ENCODE measurements at places on chromosomes 5 and 9.
A peak's percentile ranks its signal among the peaks of the same experiment; 100 is the strongest.

GRCh38 chr5:56164376-56164775 is 68.8 kb downstream of the ANKRD55 start:
- no peak for DNase-seq

DNA sequence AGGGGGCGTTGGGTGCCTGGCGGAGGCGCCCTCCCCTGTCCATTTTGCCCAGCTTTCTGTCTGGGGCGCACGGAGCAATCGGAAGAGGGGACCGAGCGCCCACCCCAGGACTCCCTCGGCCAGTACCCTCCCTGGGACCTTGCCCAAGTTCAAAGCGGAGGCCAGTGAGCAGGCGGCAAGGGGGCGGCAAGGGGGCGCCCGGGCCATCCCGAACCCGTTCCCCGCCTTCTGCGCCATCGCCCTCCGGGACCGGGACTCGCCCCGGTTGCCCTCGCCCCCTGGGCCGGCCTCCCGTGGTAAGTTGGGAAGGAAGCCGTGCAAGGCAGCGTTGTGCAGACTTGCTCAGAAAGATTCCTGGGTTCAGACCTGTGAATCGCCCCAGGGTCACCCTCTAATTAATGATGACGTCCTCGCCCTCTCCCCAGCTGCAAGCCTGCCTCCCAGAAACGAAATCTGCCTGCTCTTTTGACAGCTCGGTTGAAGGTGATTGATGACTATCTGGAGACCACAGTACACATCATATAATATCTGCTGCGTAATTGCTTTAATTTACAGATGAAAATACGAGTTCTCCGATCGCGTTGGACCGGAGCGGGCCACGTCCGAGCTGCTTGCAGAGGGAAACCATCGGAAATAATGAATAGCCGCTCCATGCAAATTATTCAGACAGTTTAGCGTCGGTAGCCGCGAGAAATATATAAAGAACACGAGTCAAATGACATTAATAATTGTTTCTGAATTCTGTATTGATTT is 1.4 kb upstream of the IRX4 start:
- DNase-seq = no peak

DNA sequence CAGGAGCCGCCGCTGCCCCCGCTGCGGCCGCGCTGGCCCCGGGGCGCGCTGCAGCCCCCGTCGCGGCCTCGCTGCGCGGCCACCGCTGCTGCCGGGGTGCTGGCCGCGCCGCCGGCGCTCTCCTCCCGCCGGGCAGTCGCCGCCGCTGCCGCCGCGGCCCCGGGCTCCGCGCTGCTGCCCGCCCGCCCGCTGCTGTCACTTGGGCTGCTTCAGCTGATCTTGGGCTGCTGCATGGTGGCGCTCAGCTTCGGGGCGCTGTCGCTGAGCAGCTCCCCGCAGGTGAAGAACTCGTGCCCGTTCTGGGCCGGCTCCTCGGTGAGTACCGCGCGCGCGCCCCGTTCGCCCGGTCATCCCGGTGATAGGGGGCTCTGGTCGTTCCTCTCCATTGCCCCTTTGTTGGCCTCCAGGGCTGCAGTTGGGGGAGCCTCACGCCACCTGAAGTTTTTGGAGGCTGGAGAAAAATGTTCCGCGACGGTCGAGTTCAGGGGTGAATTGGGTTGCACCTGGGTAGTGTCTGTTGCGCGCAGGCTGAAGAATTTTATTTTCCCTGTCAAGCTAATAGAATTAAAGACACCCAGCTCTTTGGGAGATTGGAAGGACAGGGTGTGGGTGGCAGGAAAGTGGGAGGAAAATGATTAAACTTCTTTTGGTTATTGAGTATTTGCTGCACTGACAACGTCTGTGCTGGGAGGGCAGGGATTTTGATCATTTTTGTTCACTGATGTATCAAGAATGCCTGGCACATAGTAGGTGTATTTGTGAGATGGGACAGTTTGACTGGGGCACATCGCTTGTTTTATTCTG is 596 bp downstream of the ENTREP1 start:
- no peak for DNase-seq

GRCh38 chr9:8857926-8858595 is 1058.5 kb upstream of the DMAC1 start:
- DNase-seq = no peak

- peak; percentile 32 for DNase-seq
These were observed 178.8 kb downstream of the SPOCK1 start for GRCh38 chr5:137320056-137321045.

- no peak for DNase-seq
These were observed 71.3 kb upstream of the OTULINL start for GRCh38 chr5:14510156-14510734.

GRCh38 chr5:56574778-56575177 is 240.6 kb upstream of the MAP3K1 start:
- DNase-seq = no peak

DNA sequence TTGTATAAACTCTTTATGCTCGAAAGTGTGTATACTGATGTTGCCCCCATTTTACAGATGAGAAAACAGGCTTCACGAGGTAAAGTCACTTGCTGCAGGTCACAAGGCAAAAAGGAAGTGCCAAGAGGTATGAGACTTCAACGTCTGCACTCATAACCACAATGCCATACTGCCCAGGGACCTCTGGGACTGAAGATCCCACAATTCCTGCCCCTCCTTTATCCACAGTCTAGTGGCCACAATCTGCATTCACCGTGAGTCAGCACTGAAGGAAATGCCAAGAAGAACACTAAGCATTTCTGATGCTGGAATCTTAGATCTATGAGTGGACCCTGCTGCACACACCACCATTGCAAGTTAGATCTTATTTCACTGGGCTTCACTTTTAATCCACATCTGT is 37.3 kb downstream of the MED27 start:
- DNase-seq = peak; percentile 94

DNA sequence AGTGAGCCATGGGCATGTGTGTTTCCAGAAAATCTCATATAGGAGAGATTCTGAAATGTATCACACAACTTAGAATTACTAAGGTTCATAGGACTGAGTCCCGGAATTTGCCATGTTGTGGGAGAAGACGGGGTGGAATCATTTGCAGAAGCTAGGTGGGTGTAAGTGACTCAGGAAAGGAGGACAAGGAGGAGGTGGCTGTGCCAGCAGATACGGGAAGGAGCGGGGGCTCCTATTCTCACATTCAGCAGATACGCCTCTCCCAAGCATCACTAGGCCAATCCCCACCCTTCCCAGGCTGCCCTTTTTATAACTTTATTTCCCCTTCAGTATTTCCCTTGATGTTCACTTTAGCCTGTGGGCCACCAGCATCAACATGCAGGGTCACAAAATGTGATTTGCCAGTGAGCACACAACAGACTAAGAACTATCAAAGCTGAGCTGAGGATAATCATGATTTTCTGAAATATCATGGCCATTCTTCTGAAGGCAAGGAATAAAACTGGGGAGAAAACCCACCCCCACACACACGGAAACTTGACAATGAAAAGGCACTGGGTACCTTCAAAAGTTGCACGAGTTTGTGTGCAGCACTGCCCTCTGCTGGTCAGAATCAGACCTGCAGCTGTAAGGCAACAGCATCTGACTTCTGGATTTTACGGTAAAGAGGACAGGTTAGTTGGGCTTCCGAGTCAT is 133.2 kb downstream of the MTX3 start:
- no peak for DNase-seq

DNA sequence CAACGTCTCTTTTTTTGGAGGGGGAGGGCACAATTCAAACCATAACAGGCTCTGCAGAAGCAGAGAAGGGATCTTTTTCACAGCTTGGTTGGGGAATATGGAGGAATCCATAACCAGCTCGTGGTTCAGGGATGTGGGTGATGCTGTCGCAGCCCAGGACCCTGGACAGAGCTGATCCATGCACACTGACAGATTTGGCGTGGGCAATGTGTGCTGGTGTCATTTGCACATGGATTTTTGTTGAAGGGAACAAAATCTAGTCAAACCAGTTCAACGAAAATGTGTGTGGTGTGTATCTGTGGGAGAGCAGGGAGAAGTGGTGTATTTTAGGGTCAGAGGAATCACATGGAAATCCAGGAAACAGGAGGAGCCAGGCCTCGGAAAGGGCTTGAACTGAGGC is 4.2 kb downstream of the DOCK2 start:
- DNase-seq = no peak

DNA sequence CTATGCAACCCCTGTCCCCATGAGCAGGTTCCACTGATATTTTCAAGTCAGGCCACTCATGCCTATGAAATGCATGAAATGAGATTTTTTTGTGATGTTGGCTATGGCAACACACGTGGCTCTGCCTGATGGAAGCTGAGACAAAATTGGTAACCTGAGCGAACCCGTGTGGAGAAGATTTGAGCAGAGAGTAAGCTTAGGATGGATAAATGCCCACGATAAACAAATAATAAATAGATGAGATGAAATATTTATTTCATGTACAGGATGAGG is 153.4 kb upstream of the IER5L start:
- DNase-seq = no peak

GRCh38 chr9:127423476-127423933 is 677 bp upstream of the ZNF79 start:
- no peak for DNase-seq

GRCh38 chr5:86880785-86881492 is 263.2 kb downstream of the COX7C start:
- DNase-seq = peak; percentile 46

GRCh38 chr5:173547579-173547978 is 68.9 kb downstream of the BOD1 start:
- DNase-seq = no peak

DNA sequence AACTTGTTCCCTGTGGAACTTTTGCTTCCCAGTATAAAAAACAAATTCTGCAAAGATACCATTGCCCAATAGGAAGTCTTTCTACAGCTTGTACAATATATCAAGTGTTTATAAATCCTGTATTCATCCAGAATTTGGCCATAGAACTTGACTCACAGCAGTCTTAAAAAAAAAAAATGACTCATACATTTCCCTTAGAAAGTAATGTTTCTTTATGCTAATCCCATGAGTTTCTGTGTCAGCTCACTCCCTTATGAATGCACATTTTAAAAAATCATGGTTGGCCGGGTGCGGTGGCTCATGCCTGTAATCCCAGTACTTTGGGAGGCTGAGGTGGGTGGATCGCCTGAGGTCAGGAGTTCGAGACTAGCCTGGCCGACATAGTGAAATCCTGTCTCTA is 89.3 kb upstream of the DMRT1 start:
- DNase-seq = peak; percentile 93

DNA sequence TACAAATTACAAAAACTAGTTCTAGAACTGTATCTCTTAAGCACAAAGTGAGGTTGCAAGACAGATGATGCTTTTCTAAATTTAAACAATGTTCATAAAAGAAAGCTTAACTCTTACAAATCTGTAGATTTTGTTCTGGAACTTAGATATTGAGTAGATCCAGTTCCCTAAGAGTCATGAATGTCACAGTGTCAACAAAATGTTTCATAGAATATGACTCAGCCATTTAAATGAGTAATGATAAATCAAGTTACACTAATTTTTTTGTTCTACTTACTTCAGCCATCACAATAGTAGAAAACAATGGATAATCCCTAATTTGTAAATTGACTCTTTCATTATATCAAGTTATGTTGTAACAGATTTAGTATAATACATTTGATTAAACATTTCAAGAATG is 239.7 kb downstream of the MEF2C start:
- DNase-seq = no peak

GRCh38 chr9:37974506-37975173 is 70.7 kb upstream of the SLC25A51 start:
- DNase-seq = no peak

- DNase-seq = no peak
These were observed 233.6 kb upstream of the EDIL3 start for GRCh38 chr5:84618262-84618661.

DNA sequence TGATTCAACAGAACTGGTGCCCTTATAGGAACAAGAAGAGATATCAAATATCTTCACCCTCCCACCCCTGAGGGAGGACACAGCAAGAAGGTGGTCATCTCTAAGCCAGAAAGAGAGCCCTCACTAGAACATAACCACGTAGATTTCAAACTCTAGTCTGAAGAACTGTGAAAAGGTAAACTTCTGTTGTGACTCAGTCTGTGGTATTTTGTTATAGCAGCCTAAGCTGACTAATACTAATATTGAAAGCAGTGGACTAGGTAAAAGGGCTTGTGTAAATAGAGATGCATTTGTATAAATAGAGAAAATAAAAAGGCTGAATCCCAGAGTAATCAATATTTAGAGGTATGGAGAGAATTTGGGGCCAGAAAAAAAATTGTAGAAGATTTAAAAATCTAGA is 157.6 kb upstream of the CCNH start:
- no peak for DNase-seq

GRCh38 chr9:15268317-15268716 is 38.7 kb downstream of the TTC39B start:
- DNase-seq = no peak

GRCh38 chr5:52822437-52822836 is 34.7 kb downstream of the ITGA1 start:
- DNase-seq = no peak

Measured in GM04503 (cell line).